ENCODE measurements at places on chromosomes 6 and 20.

DNA sequence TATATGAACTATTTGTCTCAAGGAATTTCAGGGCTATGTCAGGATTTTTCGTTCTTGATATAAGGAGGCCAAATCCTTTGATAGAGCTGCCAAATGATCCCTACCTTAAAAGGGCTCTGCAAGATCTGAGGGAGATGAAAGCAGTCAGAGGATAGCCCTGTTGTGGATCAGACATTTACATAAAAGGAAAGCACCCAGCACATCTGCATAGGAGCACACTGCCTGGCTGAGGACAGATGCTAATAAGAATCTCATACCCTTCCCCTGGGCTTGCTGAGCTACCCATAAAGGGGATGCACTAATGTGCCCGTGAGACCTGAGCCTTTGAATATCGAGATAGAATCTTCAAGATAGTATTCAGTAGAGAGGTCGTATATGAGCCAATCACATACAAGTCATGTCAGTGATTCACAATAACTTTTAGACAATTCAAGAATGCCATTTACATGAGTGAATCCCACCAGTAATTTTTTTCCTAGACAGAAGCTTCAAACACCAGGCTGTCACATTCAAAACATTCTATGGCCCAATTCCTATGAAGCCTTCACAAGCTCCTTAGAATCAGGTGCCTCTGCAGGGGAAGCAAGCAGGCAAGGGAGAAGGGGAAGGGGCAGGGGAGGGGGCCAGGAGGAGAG is 71.1 kb downstream of the STMND1 start:
- DNase-seq = no peak

GRCh38 chr6:75748003-75748742 is 866 bp upstream of the MYO6 start:
- DNase-seq = no peak

GRCh38 chr6:137829641-137830083 is 37.4 kb upstream of the TNFAIP3 start:
- DNase-seq = no peak

- no peak for DNase-seq
These were observed 63.3 kb upstream of the BLCAP start for GRCh38 chr20:37590938-37591490.

GRCh38 chr20:45840700-45841198 is 7.2 kb downstream of the SNX21 start:
- DNase-seq = no peak

- DNase-seq = no peak
These were observed 501.7 kb downstream of the UTRN start for GRCh38 chr6:144786825-144787224.

- DNase-seq = no peak
These were observed 7.1 kb upstream of the GRM4 start for GRCh38 chr6:34152806-34153520.

GRCh38 chr6:43702534-43703440 is 15.2 kb upstream of the MRPS18A start:
- DNase-seq = no peak

- no peak for DNase-seq
These were observed 177.4 kb upstream of the THEMIS start for GRCh38 chr6:128078276-128078675.

GRCh38 chr6:132484680-132485018 is 28.3 kb downstream of the STX7 start:
- no peak for DNase-seq

GRCh38 chr20:37375227-37375626 is 29.3 kb downstream of the SRC start:
- DNase-seq = no peak

GRCh38 chr20:53739799-53740785 is 146.5 kb upstream of the ZNF217 start:
- no peak for DNase-seq

- DNase-seq = no peak
These were observed 4.4 kb upstream of the CST3 start for GRCh38 chr20:23641936-23642751.

DNA sequence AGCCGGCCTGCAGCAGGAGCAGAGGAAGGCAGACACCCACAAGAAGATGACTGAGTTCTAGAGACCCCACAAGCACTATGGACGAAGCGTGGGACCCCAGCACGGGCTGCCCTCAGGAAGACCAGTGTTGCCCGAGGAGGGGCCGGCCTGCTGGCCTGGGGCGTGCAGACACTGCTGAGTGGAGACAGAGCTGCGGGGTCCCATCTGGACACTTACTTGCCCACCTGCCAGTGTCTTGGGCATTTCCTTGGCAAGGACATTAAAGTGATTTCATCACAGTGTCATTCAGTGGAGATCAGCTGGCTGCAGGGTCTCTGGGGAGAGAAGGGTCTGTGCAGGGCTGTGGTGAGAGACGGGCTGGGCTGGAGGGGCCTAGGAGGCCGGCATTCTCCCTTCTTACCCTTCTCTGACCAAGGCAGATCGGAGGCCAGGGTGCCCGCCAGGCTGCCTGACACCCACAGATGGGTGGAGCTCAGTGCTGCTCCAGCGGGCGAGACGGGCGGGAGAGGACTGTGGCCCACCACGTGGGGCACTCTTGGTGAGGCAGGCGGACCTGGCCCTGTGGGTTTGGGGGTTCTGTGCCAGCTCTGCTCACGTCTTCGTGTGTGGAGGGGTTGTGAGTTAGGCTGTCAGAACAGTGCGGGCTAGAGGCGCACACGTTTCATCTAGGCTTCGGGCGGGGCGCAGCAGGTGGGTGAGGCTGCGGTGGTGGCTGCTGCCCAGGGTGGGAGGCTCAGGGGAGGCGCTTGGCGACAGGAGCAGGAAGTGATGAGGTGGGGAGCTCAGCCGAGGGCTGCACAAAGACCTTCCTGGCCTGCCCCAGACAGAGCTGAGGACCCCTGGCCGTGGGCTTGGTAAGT is at the start of gene LIME1:
Gene LIME1, plus strand, starts transcription at position 806 of the 860 bp plus-strand sequence. CDS start 886 bp downstream, outside the sequence.
- DNase-seq = no peak

DNA sequence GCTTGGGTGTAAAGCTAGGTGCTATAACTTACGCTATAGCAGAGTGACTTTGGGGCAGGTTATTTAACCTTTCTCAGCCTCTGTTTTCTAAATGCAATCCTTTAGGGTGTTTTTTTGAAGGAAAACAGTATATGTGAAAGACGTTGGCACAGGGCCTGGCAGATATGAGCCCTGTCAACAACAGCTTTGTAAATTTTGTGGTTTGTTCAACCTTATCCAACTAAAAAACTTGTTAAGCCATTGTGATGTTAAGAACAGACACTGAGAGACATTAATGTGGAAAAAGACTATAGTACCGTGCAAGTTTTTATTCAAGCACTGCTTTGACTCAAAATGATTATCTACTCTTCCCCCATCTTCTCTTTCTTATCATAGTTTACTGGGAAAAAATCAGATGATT is 8.2 kb downstream of the HECA start:
- DNase-seq = no peak

DNA sequence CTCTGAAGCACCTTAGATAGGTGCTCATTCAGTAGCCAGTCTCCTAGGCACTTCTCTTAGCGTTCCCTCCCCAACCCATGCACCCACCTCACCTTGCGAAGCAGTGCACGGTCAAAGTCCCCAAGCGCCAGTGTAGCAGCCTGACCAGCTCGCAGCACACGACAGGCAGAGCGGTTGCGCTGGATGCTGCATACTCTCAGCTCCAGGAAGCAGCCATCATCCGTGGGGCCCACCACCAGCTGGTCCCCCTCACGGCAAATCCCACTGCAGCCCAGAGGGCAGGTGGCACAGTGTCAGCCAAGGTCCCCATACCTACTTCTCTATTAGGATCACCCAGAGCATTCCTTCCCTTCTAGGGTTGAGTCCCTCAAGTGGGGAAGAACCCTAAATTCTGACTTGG is 6.5 kb downstream of the GTPBP2 start:
- no peak for DNase-seq

- no peak for DNase-seq
These were observed 56.5 kb upstream of the DST start for GRCh38 chr6:56699066-56699654.

- DNase-seq = no peak
These were observed 226.0 kb downstream of the TPBG start for GRCh38 chr6:82589509-82590206.

GRCh38 chr6:77371748-77372147 is 91.5 kb downstream of the HTR1B start:
- DNase-seq = no peak

GRCh38 chr6:2947445-2947844 is 23.9 kb downstream of the SERPINB6 start:
- DNase-seq = no peak

- no peak for DNase-seq
These were observed 98.1 kb downstream of the RALGAPA2 start for GRCh38 chr20:20614391-20614790.

DNA sequence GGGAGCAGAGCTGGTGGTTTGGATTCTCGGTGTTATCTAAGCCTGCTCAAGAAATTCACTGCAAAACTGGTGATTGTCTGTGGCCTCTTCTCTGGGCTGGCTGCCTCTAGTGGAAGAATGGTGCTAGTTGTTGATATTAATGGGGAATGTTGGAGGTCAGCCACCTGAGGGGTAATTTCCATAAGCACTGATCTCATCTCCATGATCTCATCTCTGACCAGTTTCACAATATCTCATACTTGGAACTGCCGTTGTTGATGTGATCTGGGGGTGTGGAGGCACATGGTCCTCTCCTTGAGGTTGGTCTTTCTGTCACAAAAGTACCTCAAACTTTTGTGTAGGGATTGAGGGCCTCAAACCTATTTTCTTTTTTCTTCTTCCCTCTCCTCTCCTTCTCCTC is 102.6 kb downstream of the CD109 start:
- no peak for DNase-seq

GRCh38 chr6:9346923-9347322 is 911.6 kb upstream of the SLC35B3 start:
- DNase-seq = no peak

DNA sequence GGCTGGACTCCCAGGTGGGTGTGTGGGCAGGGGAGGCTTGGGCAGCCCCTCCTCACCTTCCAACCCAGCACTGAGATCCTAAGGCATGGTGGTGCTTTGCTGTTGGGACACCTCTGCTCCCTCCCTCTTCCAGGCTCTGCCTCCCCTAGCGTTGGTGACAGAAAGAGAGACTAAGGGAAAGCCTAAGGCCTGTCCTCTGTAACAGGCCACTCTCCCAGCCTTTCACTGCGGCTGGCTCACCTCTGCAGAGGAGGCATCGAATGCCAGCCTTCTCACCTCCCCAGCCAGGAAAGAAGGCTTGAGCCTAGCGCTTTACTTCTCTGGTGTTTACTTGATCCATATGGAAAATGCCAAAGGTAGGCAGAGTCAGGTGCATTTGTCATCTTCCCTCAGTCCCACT is 3.5 kb upstream of the CDH26 start:
- DNase-seq = no peak

DNA sequence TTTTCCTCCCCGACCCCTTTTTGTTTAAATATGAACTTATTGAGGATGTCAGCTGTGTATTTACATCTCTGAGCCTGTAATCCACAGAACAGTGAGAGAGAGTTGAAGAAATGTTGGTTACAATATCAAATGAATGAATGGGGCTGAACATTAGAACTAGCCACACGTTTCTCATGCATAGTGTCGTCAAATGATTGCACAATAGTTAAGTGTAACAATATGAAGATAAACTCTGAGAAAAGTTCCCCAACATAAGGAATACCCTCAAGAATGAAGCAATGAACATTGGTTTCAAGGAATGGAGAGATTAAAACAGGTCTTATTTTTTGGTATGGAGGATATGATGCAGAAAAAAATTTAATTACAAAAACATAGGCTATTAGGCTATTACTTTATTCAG is 100.5 kb upstream of the DTNBP1 start:
- DNase-seq = no peak

DNA sequence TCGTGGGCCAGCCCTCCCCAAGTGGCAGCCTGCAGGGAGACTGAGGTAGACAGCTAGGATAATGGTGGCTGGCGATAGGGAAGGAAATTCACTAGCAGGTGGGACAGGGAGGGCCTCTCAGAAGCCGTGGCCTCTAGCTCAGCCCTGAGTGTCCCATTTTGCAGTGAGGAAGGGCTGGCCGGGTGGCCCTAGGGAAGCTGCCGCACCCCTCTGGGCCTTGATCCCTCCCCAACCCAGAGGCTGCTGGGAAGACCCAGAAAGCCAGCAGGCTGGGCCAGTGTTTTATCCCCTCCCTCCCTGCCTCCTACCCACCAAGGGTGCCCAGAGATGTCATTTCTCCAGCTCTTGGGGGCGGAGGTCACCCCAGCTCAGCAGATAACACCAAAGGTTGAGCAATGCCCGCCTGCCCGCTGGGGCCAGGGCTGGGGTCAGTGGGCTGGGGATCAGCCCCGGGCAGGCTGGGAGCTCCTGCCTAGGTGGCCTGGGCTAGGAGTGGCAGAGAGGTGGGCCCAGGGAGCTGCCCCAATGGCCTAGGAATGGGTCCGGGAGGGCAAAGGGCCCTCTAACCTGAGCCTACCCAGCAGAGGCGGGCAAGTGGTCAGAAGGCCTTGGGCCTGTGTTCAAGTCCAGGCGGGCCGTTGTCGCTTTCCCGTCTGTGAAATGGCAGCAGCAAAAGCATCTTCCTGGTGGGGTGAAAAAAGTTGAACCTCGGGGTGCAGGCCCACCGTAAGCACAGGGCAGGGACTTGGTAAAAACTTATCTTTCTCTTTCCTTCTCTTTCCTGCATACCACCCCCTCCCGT is 1.6 kb upstream of the CEBPB start:
- no peak for DNase-seq

GRCh38 chr20:63363013-63363957 is 2.1 kb upstream of the CHRNA4 start:
- DNase-seq = no peak

DNA sequence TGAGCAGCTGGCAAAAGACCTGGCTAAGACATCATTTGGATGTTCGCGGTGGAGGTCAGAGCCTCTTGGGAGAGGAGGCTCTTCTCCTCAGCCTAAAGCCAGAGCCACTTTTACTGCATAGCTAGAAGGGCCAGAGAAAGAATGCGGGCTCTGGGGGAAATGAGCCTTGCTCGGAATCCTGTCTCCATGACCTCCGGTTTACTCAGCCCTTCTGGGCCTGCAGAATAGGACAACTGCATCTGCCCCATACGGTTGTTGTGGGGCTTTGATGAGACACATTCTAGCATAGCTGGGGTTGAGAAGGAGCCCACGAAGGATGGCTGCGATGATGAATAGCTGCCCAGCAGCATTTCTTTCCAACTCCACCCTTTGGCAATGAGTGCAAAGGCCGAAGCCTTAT is 115.0 kb upstream of the SLC22A23 start:
- DNase-seq = no peak

GRCh38 chr20:22523128-22523498 is 61.3 kb downstream of the FOXA2 start:
- DNase-seq = no peak

DNA sequence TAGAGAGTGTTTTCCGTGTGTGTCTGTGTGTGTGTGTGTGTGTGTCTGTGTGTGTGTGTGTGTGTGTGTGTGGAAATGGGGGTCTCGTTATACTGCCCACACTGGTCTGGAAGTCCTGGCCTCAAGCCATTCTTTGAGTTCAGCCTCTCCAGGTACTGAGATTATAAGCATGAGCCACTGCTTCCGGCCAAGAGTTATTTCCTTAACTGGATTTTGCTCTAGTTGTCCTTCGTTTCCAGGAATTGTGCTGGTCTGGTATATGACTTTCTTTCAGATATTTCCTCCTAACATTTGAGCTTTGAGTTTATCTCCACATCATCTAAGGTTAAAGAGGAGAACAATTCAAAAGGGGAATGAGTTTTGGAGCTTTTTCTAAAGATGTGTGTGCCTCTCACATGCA is 124.8 kb downstream of the SH3BGRL2 start:
- no peak for DNase-seq

GRCh38 chr6:170470734-170471133 is 82.4 kb downstream of the PSMB1 start:
- no peak for DNase-seq
